ENCODE measurements at places on chromosomes 7 and 10.

GRCh38 chr10:97066877-97067555 is 118.7 kb downstream of the SLIT1 start:
- DNase-seq = no peak

GRCh38 chr7:105980645-105981396 is 17.8 kb downstream of the CDHR3 start:
- no peak for DNase-seq

GRCh38 chr7:47488969-47489342 is 93.0 kb downstream of the TNS3 start:
- DNase-seq = no peak

DNA sequence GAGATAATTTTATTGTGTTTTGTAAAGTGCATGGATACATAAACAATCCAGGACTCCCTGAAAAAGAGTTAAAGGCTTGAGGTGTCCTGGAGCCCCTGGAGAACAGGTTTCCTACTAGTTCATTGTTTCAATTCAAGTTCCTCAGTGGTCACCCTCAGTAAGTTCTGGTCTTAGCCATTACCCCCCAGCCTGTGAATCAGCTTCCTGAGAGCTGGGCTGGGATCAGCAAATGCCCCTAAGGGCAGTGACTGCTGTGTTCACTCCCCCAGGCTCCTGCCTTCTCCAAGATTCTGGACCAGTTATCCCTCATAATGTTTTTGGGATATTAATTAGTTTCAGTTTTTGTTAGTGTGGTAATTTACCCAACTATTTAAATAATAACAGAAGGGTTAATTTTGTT is 151.6 kb upstream of the PRSS58 start:
- DNase-seq = no peak

GRCh38 chr7:272631-273030 is 17.3 kb upstream of the FOXL3 start:
- no peak for DNase-seq

DNA sequence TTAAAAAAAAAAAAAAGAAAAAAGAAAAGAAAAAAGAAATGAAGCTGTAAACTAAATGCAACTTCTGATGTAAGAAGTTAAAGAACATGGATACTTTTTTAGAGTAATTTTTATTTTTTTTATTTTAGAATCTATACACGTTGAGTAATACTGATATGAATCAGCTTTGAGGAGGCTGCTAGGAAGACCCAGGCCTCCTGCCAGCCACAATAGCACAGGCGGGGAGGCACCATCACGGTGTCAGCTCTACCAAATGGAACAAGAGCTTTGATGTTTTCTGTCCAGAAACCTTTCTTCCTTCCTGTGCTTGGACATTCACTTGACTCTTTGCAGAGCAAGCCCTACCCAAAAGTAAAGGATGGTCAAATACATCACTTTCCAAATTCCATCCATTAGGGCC is 45.3 kb upstream of the EGR2 start:
- no peak for DNase-seq

DNA sequence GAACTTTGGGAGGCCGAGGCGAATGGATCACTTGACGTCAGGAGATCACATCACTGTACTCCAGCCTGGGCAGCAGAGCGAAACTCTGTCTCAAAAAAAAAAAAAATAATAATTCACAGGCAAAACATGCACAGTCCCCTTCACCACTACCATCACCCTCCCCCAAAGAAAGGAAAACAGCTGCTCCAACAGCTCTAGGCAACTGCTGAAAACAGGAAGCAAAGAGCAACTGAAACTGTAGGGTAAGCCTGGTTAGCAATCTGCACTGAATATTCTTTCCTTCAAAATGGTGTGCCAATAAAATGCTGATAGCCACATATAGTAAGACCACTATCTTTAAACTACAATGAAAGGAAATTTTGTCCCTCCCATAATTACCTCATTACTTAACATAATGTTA is 11.8 kb downstream of the NT5C2 start:
- no peak for DNase-seq

DNA sequence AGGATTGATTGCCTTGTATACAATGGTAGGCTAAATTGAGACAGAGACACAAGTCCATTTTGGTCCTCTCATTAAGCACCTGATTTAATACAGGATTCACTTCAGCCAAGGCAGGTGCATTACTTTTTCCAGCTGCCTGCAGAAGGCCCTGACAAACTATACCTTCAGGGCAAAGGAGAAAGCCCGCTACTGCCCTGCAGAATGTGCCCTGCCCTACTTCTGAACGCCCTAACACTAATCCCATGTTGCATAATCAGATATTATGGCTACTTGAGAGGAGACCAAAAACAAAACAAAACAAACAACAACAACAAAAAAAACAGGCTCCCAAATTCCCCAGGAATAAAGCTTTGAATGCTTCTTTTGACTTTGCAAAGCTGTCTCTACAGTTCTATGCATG is 116.9 kb upstream of the ABI1 start:
- DNase-seq = no peak

DNA sequence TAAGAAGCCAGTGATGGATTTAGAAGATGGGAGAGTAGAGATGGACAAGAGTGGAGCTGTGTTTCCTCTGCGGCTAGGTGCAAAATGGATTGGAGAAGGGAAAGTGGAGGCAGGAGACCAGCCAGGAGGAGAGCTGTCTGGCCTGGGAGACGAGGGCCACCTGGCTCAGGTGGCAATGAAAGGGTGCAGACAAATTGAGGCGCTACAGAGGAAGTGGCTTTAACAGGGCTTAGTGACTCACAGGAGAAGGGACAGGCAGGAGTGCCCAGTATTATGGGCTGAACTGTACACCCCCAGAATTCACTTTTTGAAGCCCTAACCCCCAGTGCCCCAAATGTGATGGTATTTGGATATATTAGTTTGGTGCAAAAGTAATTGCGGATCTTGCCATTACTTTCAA is 65.6 kb upstream of the DUSP5 start:
- no peak for DNase-seq

DNA sequence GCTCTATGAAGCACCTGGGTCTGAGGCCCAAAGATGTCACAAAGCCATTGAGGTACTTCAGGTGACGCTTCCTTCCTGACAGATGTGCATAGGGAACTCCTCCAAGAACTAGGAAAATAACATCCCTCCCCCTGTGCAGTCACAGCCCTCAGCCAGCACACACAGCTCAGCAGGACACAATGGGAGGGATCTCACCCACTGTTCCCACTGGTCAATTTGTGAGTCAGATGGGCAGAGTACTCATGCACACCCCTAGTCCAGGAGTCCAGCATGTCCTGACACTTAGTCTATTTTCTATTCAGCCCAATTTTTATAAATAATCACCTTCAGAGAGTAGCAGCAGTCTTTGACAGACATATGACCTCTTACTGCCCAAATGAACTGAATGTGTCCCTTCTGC is 60.7 kb upstream of the PFKP start:
- DNase-seq = no peak

DNA sequence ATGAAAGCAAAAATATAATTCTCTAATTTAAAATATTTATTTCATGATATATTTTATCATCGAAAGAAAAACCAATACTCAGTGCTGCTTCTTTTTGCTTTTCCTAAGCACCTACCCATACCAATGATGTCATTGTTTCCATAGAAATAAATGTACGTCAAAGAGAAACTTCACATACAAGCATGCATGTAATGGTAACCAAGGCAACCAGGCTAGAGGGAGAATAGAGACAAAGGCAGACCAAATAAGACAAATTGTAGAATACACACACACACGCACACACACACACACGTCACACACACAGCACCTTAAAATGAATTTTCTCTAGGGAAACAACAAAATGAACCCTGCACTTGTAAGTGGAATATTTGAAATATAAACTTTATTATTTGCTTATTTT is 75.5 kb downstream of the MACC1 start:
- no peak for DNase-seq

- DNase-seq = no peak
Observed at GRCh38 chr10:118832241-118832651, 77.5 kb upstream of the CACUL1 start.

DNA sequence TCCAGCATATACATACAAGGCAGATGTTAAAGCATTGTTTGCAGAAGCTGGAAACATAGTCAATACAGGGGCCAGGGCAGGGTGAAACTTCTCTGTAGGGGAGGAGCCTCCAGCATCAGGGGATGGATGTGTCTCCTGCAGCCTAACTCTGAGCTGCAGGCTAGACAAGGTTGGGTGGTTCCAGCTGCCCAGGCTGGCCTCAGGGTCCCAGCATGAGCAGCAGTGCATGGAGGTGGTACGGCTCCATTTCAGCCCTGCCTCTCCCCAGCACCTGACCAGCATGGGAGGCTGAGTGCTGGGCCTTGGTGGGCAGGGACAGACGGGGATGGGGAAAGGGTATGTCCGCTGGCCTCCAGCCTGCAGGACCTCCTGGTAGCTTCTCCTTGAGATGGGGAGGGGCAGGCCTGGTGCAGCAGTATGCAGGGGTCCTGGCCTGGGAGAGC is 7.4 kb upstream of the TBRG4 start:
- DNase-seq = peak; percentile 30

DNA sequence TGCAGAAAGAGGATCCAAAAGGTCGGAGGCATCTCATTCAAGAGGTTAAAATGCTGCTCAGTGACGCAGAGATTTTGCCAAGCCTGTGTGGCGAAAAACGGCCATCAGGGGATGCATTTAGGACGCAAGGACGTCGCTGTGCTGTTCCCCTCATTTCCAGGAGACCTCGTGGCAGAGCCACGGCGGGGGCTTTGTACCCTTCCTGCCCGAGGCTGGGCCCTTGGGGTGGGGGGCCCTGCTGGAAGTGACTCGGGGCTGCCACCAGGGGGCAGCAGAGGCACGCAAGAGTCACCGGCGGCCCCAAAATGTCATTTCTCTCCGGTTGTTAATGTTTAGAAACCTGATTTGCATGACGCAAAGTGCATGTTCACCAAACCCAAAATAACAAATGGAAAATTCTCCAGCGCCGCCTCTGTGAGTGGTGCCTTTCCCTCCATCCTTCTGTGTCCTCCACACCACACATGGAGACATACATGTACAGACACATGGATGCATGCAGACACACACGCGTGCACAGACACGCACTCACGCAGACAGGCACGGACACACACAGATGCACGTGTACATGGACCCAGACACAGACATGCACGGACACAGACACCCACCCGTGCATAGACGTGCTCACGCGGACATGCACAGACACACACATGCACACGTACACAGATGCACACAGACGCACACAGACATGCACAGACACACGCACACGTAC is 51.0 kb upstream of the NKX6-2 start:
- DNase-seq = peak; percentile 71

- no peak for DNase-seq
Observed at GRCh38 chr10:50447691-50448090, 176.1 kb downstream of the SGMS1 start.

DNA sequence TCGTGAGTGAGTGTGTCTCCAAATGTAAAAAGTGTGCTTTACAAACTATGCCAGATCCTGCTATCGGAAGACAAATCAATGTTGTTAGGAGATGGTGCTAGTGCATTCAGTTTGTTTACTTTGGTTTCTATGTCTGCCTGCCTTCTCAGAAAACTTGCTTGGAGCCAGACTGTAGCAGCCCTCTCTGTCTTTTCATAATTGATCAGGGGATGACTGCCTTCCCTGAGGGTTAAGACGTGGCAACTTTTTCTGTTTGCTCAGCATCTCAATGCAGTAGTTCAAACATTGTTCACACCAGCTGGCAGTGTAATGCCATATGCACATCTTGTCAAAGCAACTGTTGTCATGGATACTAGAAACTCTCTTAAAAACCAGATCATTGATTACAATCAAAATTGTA is 118.5 kb downstream of the FOXP2 start:
- DNase-seq = no peak

DNA sequence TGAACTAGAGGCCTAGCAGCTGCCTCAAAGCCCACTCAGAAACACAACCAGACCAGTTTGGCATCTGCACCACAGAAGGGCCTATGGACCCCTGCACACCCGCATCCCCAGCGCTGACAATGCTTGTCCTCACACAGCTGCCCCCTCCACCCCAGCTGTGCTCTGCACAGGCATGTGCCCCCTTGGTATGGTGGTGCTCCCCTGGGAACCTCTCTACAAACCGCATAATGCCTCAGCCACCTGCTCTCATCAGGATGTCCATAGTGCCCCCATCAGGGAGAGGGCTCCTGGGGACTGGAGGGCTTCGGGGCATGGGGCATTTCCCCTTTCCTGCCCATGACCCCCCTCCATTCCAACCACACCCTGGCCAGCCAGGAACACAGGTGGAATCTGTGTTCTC is 347.5 kb downstream of the GRID1 start:
- DNase-seq = no peak

DNA sequence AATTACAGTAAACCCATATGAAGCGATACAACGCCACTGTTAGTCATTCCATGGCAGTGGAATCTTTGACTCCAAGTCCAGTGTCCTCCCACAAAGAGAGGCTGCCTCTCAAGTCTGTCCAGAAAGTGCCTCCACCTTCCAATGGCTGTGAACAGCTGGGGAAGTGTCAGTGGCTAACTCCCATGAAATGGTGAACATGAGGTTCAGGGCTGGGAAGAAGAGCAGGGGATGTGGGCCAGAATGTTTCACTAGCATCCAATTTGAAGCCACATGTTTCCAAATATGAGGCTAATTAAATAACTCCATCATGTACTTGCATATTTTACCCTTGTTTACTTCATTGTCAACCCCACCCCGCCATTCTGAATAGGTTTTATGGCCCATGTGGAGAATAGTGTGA is 53.1 kb upstream of the CHST15 start:
- DNase-seq = no peak

- DNase-seq = no peak
Observed at GRCh38 chr10:78471723-78472550, 438.3 kb downstream of the RPS24 start.

DNA sequence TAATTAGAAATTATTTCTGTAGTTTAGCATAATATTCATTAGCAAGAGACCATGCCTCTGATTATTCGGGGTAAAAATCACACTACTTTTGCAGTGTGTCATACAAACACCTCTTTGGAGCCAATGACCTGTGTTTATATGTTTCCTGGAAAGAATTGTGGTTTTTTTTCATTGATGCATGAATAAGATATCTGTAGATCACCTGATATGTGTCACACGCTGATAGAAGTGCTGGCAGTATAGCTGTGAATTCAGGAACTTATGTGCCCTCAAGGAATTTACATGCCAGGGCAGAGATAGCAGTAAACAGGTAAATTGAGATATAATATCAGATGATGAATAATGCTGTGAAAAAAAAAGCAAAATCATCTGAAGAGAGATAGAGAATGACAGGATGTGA is 118.2 kb downstream of the VPS50 start:
- no peak for DNase-seq

DNA sequence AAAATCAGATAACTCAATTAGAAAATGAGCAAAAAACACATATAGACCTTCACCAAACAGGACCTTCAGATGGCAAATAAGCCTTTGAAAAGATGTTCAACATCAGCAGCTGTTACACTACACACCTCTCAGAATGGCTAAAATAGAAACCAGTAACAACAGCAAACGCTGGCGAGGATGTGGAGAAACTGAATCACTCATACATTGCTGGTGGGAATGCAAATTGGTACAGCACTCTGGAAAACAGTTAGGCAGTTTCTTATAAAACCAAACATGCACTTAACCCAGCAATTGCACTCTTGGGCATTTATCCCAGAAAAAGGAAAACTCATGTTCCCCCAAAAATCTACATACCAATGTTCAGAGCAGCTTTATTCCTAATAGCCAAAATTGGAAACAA is 37.7 kb upstream of the SMARCD3 start:
- DNase-seq = no peak
